ENCODE measurements at places on chromosomes 5 and 9.

- no peak for DNase-seq
These were observed 117.0 kb upstream of the BOD1 start for GRCh38 chr5:173733425-173733824.

DNA sequence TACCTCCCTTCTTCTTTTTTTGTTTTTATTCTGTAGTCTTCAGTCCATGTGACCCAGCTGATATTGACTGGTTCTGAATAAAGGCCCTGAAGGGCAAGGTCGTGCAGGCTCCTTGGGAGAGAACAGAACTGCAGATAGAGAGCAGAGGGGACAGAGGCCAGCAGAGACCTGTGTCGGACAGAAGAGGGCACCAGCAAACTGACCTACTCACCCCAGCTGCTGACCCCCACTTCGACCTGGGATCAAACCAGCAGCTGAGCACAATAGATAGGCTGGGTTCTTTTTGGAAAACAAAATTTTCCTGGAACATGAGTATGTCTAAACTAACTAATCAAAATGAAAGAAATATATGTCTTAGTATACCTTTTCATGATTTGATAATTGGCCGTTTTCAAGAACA lies 695.1 kb downstream of the NR2F1-AS1 start:
- no peak for DNase-seq

GRCh38 chr5:886036-886435 lies 6.6 kb downstream of the BRD9 start:
- DNase-seq: no peak

DNA sequence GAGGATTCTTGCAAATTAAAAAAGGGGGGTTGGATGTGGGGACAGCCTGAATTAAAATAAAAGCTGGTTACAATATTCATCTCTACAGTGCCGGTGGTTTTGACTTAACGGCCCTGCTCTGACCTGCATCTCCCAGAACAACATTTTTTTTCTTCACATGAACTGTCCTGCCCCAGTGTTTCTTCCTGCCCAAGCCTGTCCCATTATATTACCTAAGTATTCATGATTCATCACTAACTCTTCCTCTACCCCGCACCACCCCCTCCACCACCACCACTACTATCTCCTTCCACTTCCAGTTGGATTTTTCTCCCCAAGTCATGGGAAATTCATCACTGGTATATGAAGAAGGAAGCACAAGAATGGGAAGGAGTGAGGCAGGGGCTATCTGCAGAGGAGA lies 90.1 kb downstream of the ZFAND5 start:
- DNase-seq: no peak

- DNase-seq: no peak
These were observed 329.3 kb downstream of the PJA2 start for GRCh38 chr5:109080481-109080880.

DNA sequence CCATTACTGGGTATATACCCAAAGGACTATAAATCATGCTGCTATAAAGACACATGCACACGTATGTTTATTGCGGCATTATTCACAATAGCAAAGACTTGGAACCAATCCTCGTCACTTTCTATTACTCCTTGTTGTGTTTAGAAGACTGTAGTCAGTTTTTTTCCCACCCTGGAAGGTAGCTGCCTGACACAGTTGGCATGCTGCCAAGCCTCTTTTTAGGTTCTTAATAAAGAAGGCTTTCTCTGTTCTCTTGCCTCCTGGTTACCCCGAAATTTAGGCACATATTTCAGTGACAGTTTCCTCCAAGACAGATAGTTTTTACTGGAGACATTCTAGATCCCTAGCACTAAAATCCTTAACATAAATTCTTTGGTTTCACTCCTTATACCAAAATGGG lies 205.4 kb upstream of the PCSK5 start:
- no peak for DNase-seq

GRCh38 chr5:14250084-14250695 lies 107.0 kb downstream of the TRIO start:
- DNase-seq: no peak

- no peak for DNase-seq
These were observed 22.8 kb upstream of the MARCHF6 start for GRCh38 chr5:10330511-10331230.

- DNase-seq: peak; percentile 5
These were observed 956 bp downstream of the MBLAC2 start for GRCh38 chr5:90473396-90474234.
